ENCODE measurements at places on chromosomes 12 and 14.

GRCh38 chr12:107734139-107734538 lies 26.8 kb downstream of the PRDM4 start:
- no peak for DNase-seq

DNA sequence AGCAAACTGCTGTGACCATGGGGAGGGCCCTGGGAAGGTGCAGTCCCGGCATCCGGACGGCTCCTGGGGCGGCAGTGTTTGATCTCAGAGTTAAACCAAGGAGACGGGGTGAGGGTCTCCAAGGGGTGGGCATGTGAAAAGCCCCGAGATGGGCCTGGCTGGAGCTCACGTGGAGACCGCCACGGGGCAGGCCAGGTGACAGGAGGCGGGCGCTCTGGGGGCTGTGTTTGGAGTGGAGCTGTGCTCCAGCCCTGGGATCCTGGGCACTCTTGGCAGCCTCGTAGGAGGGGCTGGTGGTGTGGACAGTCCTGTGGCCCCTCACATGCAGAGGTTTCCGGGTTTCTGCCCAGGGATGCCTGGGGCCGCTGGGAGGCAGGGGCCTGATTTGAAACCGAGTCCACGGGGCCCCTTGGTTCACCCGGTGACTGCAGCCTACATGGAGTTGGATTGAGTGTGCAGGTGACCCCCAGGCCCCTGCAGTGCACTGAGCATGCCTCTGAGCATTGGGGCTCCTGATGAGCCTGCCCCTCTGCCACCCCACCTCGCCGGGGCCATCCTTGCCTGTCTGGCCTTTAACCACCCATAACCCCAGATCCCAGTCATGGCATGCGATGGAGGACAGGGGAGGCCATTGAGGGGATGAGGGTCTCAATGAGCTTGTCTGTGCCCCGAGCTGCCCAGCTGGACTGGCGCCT lies 8.4 kb downstream of the KIF26A start:
- no peak for DNase-seq

DNA sequence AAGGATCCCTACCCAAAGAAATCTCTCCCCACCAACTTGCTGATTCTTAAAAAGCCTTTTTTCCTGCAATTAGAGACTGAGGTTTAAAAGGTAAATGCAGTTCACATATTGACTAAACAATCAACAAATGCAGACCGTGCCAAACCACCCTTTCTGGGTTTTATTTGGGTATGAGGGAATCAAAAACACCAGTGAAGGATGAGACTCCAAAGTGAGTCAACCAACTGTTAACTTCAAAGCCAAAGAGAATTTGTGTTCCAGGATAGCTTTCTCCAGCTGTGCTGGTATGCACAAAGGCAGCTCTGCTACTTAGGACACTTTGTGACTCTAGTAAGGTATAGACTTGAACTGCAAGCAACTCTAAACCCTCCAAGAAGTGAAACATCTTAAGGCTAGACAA lies 39.4 kb downstream of the RPS29 start:
- no peak for DNase-seq

DNA sequence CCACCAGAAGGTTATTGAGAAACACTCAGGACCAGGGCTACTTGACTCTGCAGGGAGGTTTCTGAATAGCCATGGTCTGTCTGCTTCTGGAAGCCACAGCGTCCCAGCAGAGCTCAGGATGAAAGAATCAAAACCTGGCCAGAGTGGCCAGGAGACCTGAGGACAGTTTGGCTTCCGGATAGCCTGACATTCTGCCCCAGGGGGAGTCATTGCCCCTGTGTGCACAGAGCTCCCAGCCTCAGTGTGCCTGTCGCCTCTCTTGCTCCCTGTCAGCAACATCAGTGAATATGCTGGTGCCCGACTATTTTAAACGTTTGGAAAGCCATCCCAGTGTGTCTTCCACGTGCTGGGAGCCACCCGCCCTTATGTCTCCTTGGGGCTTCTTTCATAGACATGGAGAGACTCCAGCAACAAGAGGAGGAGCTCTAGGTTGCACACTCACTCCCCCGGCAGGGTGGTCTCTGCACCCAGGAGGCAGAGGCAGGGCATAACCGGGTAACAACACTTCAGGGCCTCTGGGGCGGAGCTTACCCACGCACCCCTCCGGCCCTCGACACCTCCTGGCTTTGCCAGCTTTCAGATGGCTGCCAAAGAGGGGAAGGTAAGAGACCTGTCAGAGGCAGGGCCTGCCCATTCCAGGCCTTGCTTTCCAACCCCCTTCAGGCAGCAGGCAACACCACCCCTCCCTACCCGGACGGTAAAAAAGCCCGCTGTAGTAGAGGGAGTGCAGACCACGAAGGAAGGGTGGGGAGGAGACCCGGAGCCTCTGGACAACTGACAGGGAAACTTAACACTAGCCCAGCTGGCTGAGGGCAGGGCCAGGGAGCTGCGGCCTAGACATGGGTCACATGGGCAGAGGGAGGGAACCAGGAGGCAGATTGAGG lies 19.0 kb upstream of the SLC6A12 start:
- DNase-seq: peak; percentile 73

GRCh38 chr12:6788972-6789924 lies at the start of gene CD4:
TSS of gene CD4 (plus strand) at chr12:6789528. CDS start at chr12:6800139, 10,611 bp downstream.
- no peak for DNase-seq

DNA sequence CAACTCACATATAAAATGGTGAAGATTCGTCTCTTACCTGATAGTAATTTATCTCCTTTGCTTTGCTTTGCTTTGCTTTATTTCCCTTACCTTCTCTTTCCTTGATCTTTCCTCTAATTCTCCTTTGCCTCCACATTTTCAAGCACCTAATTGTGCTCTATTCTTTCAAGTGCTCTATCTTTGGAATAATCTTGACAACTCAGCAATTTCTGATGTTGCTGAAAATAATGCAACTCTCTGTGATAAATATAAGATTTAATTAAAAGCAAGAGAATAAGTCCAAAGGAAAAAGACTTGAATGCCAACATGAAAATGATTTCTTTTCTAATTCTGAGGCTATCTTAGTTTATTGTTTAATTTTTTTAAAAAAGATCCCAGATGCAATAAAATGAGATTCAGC lies 139.5 kb upstream of the SYT1 start:
- DNase-seq: no peak

DNA sequence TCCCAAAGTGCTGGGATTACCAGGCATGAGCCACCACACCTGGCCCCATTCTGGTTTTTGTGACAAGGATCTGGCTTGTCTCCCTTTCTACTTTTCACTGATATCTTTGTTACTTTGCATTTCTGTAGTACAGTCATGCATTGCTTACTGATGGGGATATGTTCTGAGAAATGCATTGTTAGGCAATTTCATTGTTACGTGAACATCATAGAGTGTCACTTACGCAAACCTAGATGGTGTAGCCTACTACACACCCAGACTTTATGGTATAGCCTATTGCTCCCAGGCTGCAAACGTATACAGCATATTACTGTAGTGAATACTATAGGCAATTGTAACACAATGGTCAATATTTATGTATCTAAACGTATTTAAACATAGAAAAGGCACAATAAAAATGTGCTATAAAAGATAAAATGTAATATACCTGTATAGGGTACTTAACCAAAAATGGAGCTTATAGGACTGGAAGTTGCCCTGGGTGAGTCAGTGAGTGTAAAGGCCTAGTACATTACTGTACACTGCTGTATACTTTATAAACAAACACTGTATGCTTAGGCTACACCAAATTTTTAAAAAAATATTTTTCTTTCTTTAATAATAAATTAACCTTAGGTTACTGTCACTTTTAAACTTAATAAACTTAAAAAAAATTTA lies 16.0 kb downstream of the MRPL42 start:
- DNase-seq: no peak

GRCh38 chr12:53065975-53066931 lies 12.9 kb downstream of the SPRYD3 start:
- DNase-seq: peak; percentile 50

DNA sequence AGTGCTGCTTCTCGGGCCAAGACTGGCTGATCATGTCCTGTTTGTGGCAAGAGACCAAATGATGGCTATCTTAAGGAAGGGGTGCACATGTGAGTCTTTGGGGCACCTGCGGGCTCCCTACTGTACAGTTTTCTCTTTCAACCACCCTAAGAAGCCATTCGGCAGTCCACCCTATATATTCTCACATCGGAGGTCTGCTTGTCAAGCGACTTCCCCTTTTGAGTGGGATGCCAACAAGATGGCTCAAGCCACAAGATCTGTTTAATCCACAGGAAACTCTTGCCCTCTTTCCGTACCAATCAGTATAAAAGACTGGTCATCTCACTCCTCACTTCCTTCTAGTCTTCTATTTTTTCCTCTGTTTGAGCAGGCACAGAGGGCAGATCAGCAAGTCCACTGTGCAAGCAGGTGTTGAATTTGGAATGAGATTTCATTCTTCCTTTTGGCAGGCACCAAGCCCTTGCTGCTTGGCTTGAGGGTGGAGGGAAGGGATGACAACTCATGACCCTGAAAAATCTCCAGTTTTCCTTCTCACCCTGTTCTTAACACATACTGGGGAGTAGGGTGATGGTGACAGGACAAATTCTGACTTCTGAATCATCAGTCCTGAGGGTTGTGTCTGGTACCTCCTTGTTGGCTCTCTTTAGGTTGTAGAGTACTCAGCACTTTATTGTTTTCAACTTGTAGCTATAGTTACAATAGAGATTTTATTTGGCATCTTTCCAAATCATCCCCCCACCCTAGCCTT lies 17.6 kb downstream of the LACRT start:
- DNase-seq: no peak
